Activated T-helper 1 cell treated with Interleukin-2 at 50 U/mL for 16 hours (primary cell): ENCODE measurements at places on chromosomes 5 and 9.

DNA sequence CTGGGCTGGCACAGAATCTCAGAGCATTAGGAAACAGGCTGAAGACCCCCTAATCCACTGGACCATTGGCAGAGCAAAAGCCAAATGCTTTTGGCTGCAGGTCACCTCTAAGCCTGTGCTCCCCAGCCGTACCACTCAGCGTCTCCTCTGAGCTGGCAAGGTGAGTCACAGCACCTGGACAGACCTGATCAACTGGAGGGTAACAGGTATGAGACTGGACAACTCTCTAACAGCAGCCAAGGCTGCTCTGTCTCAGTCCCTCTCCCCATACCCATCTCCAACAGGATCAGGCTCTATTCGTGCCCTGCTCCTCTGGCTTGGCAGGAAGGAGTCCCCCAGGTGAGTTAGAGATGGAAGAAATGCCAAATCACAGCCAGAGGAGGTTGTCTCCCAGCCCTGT is 4.7 kb downstream of the GOLGA2 start:
- DNase-seq = no peak

GRCh38 chr9:133032171-133032570 is 1.4 kb downstream of the GTF3C5 start:
- no peak for DNase-seq

- no peak for DNase-seq
These were observed 57.6 kb downstream of the MLLT3 start for GRCh38 chr9:20564650-20565049.

DNA sequence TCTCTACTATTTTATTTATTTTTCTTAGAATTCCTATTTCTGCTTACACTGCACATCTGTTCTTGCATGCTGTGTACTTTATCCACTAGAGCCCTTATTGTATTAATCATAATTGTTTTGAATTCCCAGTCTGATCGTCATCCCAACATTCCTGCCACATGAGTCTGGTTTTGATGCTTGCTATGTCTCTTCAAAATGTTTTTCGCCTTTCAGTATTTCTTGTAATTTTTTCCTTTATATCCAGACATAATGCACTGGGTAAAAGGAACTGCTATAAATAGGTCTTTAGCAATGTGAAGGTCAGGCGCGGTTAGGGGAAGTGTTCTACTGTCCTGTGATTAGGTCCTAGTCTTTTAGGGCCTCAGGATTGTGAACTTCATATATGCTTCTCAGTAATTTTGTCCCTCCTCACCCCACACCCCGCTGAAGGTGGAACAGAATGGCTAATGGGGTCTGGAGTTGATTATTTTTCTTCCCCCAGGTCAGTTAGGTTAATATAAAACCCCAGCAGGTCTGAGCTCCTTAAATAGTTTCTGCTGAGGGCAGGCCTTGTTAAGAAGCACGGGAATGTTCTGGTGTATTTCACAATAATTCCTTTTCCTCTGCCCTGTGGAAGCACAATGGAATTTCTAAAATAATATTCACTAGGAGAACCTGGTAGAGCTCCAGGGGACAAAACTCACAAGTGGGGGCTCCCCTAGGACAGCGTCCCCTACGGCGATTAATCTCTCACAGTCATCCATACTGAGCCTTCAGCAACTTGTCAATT is 146.6 kb upstream of the TUT7 start:
- DNase-seq = no peak

DNA sequence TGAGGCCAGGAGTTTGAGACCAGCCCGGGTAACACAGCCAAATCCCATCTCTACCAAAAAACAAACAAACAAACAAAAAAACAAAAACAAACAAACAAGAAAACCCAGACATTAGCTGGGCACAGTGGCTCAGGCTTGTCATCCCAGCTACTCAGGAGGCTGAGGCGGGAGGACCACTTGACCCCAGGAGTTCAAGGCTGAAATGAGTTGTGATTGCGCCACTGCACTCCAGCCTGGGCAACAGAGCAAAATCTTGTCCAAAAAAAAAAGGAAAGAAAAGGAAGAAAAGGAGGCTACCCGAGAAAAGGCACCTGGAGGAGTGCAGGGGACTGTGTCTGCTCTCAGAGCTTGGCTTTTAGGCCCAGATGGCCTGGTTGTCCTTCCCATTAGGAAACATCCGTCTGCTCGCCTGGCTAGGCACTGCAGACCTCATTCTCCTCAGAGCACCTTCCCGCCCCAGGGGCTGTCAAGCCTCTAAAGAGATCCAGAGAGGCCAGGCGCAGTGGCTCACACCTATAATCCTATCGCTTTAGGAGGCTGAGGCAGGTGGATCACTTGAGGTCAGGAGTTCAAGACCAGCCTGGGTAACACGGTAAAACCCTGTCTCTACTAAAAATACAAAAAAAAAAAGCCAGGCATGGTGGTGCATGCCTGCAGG is 185.3 kb upstream of the IER5L start:
- no peak for DNase-seq

DNA sequence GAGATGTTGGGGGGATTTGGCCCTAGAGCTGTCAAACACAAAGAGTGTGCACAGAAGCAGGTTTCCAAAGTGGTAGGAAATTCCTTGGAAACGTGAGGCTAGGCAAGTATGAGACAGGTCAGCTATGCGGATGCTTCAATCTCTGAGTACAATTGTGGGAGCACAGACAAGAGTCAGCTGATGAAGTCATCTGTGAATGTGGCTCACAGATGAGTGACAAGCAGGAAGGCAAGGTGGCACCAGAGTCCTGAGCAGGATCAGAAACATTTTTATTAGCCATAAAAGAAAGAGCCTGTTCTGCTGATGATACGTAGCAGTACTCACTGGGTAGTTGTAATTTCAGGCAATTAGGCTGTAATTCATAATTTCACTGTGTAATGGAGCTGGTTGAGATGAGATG is 117.0 kb downstream of the DCP2 start:
- DNase-seq = no peak

DNA sequence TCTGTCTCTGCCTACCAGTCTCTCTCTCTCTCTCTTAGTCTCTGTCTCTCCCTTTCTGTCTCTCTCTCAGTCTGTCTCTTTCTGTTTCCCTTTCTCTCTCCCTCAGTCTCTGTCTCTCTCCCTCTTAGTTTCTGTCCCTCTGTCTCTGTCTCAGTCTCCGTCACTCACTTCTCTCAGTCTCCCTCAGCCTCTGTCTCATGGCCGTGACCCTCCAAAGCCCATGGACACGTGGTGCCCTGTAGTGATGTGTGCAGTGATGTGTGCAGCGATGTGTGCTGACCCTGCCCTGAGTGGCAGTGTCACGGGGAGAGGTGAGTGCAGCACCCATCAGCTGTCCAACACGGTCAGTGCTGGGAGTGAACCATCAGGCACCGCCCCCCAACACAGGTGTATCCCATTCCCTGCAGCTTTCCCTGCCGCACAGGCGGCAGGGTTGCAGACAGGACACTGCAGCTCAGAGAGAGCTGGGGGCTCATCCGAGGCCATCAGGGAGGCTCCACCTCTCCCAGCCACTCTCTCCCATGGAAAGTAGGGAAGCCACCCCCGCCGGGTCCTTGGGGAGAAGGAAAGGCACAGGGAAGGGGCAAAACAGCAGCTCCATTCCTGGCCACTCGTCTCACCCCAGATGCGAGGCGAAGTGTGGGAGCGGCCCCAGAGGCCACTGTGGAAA is 794 bp upstream of the LRRC14B start:
- DNase-seq = no peak

DNA sequence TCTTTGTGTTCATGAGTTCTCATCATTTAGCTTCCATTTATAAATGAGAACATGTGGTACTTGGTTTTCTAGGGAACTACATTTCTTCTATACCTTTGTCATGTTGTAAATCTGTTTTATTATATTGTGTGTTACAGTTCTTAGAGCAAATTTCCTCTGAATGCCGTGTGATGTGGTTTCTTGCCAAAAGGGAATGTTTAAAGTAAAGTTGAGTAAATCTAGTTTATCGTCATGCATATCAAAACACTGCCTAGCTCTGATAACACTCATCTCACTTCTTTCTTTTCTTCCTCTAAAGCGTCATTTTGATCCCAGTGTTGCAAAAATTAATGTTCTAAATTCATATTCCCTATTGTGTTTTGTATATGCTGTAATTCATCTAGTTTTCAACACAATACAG is 295.4 kb upstream of the HAPLN1 start:
- DNase-seq = no peak

DNA sequence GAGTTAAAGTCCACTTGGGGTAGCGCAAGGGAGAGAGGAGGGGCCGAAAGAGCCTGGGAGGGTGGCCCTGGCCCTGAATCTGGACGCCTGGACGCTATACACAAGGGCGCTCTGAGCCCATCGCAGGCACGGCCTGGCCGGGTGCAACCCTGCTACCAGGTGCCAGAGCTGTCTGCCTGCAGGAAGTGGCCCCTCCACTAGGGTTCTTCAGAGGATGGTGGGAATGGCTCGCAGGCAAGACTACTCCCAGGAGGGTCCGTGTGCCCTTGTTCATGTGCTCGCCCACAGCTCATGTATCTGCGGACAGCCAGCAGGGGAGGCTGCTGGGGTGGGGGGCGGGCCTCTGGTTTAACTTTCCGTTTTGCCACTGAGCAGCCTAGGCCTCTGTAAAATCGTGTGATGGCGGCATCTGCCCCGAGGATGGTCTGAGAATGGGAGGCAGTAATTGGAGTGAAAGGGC is 1.4 kb upstream of the NKD2 start:
- no peak for DNase-seq

DNA sequence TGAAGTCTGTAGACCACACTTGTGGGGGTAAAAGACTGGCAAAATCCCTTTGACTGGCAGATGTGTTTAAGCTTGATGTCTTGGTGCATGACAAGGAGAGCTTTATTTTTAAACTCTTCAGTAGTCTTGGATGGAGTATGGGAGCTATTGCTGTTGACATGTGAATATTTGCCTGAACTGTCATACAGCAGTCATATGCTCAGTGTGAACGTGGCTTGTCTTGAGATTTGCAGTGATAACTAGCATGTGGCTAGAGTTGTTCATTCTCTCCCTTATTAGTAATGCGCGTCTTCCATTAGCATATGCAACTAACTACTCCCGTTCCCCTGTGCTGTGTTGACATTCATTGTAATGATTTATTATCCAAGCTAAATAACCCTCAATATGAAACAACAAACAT is 523.6 kb upstream of the WWC1 start:
- no peak for DNase-seq

- no peak for DNase-seq
These were observed 126.5 kb upstream of the ABCA1 start for GRCh38 chr9:105054491-105054890.

DNA sequence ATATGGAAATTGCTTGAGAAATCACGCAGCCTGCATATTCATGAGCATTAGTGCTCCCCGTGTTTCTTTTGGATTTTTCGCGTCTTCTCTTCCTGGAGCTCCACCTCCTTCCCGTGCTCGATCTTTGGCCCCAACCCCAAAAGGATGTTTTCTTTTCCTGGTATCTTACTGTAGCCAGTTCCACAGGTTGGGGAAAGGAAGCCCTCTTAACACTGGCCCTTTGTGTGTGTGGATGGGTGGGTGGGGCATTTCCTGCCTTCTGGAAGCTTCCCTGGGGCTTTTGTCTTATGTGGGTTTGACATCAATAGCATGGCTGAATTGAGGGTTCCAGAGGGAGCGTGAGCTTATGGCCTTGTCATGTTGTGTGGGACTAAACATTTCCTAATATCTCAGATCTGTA is 21.9 kb downstream of the STXBP1 start:
- DNase-seq = no peak

DNA sequence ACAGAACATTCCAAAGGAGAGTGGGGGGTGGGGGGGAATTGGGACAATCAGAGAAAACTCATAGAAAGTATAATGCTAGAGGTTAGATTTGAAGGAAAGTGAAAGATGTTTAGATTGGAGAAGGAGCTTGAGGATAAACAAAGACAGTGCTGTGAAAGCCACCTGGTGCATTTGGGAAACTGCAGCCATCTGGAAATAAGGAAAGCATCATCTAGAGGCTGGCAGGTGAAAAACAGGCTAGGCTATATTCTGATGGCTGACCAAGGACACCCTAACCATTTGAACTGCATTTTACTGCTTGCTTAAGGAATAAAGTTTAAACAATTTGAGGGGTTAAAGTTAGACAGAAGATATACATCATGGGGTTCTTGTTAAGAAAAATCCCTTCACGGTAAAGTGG is 296.4 kb downstream of the CETN3 start:
- DNase-seq = no peak

DNA sequence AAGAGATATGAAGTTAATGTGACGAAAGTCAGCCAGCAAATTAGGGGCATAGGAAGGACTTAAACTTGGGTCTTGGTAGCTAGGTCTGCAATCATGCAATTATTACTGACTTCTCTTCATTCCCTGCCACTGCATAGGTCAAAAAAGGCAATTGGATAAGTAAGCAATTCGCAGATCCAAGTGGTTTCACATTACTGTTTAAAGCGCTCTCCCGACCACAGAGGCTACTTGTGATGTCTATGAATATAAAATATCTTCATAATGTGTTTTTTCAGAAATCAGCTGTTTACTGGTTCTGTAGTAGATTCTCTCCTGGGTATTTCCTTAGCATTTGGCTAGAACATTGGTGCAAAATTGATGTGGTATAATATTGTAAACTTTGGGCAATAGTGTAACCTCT is 174.7 kb upstream of the PTGER4 start:
- no peak for DNase-seq

GRCh38 chr5:172906888-172907287 is 52.3 kb upstream of the RPL26L1 start:
- DNase-seq = no peak

- peak; percentile 39 for DNase-seq
These were observed 720 bp downstream of the NOTCH1 start for GRCh38 chr9:136544964-136545691.

GRCh38 chr5:176489077-176489476 is 40.9 kb downstream of the FAF2 start:
- DNase-seq = no peak

DNA sequence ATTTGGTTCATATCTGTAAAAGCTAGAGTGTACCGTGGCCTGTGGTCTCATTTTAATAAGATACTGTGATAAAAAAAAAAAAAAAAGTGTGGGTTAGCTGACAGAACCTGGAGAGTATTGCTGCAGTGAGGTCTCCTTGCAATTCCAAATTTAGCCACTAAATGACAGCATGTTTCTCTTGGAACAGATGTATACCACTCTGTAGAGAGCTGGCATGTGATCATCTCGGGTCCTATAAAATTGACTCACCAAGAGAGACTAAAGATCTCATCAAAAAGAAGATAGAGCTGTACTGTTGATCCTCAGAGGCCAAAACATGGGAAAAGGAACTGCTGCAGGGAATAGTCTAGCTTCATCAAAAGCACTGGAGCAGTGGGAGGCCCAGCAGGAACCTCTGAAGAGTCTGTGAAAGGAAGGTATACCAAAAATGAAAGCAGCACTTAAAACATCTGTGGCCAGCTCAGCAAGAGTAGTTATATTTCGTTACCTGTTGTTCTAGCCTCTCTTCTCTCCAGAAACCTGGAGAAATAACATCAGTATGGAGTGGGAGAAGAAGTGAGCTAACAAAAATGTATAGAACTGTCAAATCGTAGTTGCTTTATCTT is 826.8 kb downstream of the EFNA5 start:
- no peak for DNase-seq

- no peak for DNase-seq
These were observed 7.3 kb upstream of the ZNF346 start for GRCh38 chr5:177015156-177015555.
